ENCODE measurements at places on chromosomes 3 and 15.

GRCh38 chr15:92463826-92464225 lies 70.1 kb downstream of the ST8SIA2 start:
- DNase-seq: no peak

DNA sequence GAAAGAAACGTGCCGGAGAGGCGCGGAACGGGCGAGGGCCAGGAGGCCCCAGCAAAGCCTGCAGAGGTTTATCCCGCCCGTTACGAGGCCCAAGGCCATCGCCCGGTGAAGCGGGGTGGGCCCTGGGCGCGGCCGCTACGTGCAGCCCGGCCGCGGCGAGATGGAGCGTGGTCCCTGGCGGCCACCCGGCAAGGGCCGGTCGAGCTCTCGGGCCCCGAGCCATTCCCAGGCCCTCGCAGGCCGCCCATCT lies 1.1 kb downstream of the PKM start:
- no peak for DNase-seq

DNA sequence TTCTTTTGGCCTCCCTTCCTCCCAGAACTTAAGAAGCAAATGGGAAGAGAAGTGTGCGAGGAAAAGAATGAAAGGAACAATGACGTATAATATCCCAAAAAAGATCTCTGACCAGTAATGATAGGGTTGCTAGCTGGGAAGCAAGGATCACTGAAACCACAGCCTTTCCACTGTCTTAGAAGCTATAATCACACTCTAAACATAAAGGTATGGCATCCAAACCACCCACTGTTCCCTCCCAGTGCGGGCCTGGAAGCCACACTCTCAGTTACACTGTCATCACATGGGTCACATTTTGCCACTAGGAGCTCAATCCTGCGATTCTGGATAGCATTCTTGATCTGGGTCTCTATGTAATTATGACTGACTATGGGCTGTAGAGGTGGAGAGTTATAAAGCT lies 131.6 kb upstream of the HACD2 start:
- DNase-seq: no peak

GRCh38 chr3:53166206-53166605 lies 5.2 kb downstream of the PRKCD start:
- no peak for DNase-seq

DNA sequence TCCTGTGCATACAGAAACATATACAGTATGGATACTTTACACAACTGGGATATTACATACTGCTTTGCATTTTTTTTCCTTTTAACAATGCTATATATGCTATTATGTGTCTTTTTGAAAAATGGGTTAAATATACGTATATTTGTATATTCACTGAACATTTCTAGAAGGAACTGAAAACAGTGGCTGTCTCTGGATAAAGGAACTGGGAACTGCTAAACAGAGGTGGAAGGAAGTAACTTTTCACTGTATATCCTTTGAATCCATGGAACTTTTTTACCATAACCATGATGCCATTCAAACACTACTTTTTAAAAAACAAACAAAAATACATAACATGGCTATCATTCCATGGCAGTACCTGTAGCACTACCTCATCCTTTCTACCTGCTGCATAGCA lies 1.8 kb downstream of the MTFMT start:
- no peak for DNase-seq

GRCh38 chr3:61954097-61954540 lies 392.7 kb downstream of the PTPRG start:
- DNase-seq: no peak

Measured in NCI-H2107 (cell line).